ENCODE measurements at places on chromosomes 11 and 22.

GRCh38 chr11:72786305-72787215, 7.3 kb downstream of the STARD10 start:
- DNase-seq = no peak

- DNase-seq = no peak
Observed at GRCh38 chr22:24685531-24686190, 82.7 kb downstream of the GGT1 start.

- DNase-seq = no peak
Observed at GRCh38 chr22:45026511-45026910, 16.7 kb upstream of the PHF21B start.

- DNase-seq = no peak
Observed at GRCh38 chr22:29727131-29727523, 7.3 kb downstream of the CABP7 start.

DNA sequence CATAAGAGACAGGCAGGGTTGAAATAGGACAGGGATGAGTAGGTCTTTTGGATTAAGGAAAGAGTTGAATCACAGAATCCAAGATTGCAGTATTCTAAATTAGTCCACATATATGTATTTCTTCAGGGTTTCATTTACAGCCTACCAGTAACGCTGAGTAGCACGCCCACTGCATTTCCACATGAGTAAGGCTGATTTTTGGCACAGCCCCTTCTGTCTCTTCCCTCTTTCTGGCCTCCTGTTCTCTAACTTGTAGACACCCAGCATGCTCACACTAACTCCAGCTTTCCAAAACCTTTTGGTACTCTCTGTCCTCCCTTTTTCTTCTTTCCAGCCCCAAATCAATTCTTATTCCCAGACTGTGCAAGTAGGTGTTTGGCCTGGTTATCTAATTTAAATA, 3.7 kb upstream of the SIK2 start:
- DNase-seq = no peak

GRCh38 chr11:95577716-95578460, 211.7 kb downstream of the FAM76B start:
- DNase-seq = no peak

DNA sequence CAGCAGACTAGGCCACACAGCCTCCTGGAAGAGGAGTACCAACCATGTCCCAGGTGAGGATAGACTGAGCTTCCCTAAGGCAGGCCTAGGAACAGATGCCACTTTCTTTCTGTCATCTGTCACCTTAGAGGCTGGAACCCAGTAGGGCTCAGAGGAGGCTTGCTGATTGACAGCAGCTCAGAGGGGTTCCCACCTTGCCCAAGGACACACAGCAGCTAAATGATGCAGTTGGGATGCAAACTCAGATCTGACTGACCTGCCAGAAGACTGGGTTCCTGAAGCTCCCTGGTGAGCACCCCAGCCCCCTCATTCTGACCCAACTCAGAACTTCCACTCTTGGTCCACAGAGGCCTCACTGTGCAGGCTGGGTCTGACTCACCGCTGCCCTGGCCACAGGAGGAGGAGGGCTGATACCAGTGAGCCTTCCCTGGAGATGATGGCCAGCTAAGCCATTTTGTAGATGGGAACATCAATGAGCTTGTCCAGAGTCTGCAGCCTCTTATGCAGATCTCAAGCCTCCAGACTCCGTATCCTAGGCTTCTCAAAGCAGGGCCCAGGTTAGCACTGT, 14.0 kb downstream of the CAPN5 start:
- no peak for DNase-seq

- no peak for DNase-seq
Observed at GRCh38 chr11:128800871-128801417, 66.2 kb downstream of the KCNJ1 start.

DNA sequence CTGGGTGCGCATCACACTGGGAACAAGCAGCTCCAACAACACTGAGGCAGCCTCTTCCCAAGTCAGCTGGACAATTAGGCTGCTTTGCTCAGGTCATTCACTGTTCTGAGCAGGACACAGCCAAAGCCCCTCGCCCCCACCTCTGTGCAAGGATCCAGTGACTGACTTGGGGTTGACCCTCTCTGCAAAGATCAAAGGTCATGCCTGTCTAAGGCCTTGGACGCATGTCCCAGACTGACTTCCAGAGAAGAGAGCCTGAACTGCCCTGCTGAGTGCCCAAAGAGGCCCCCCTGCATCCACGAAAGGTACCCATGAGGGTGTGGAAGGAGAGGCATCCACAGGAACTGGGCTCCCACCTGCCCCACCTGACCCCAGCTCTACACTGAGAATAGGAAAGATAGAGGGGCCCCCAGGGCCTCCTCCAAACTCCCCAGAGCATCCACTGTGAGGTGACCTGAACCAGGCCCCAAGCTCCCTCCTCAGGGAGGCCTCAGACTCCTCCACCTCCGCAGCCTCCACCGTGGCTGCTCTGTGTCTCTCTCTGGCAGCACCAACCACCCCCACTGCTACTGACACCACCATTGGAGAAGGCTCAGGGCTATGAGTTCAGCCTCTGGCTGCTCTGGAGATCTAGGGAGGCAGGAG, 53.5 kb downstream of the IGLL5 start:
- DNase-seq = no peak

Data from CD4-positive, alpha-beta T cell treated with Interleukin-15 for 4 hours (primary cell).